ENCODE measurements at places on chromosomes 16 and 17. TPM values are rescaled to one million over a fixed set of nuclear protein-coding genes. Genes with fewer than 3 reads are reported as not detected.

Gene PTGES3L
- 1.3 TPM for total RNA-seq

Gene EPOP
- 1.3 TPM for total RNA-seq

GRCh38 chr17:46962374-46962790, 16.7 kb downstream of the RPRML start:
- DNase-seq, result peak; percentile 93

GRCh38 chr17:47643116-47643515, 6.6 kb upstream of the KPNB1 start:
- DNase-seq, result no peak

DNA sequence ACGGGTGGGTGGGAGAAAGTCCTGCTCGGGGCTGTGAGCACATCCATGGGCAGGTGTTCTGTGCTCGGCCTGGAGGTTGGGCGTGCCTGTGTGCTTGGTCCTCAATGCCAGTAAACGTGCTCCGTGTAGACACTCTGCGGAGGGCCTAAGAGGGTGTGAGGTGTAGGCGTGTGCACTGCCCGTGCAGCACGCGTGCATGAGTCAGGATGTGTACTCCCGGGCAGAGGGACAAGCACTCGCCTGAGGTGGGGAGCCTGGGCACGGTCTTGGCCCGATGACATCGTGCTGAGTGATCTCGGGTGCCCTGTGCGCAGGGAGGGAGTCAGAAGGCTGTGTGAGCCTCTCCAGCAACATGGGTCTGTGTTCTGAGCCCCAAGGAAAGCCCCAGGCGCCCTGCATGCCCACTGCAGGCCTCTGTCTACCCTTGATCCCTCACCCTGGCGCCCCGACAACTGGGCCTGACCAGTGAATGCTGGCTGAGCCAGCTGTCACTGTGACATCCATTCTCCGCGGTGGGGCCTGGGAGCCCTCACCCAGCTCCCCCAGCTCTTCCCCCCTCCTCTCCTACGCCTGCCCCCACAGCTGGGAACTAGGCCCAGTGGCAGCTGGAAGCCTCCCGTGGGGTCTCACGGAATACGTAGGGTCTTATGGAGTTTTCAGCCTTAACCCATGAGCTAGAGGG, 23.5 kb upstream of the NXPH3 start:
- DNase-seq, result no peak

DNA sequence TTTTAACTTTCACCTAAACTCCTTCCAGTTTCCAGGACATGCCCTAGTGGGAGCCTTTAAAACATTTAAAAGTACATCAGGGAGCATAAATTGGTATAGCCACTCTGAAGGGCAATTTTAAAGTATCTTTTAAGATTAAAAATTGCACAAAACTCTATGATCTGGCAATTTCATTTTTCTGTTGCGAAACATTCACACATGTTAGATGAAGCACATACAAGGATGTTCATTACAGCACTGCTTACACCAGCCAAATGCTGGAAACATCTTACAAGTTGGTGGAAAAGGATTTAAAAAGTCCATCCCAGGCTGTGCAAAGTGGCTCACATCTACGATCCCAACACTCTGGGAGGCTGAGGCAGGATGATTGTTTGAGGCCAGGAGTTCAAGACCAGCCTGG, 26.4 kb upstream of the LONP2 start:
- no peak for DNase-seq

GRCh38 chr17:81436294-81436849, 41.1 kb downstream of the BAHCC1 start:
- DNase-seq, result peak; percentile 98

Measured in fibroblast of villous mesenchyme (primary cell).